ENCODE measurements at places on chromosomes 12 and 14.

- no peak for DNase-seq
These were observed 178.8 kb downstream of the FOXA1 start for GRCh38 chr14:37416264-37416663.

DNA sequence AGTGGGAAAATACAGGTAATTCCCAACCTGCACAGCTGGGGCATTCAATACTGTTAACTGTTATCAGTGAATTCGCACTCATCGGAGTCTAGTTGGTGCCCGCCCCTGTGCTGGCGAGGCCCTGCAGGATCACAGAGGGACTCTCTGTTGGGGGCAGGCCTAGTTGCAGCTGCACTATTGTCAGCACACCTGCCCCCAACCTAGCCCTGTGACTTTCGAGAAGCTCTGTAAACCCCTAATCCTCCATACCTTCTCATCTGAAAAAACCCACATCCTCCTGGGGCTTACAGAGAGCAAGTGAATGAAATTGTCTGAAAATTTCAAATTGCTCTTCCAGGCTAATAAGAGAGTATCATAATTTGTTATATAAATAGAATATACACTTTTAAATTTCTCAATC, 132.2 kb upstream of the NUDT4 start:
- DNase-seq = no peak

DNA sequence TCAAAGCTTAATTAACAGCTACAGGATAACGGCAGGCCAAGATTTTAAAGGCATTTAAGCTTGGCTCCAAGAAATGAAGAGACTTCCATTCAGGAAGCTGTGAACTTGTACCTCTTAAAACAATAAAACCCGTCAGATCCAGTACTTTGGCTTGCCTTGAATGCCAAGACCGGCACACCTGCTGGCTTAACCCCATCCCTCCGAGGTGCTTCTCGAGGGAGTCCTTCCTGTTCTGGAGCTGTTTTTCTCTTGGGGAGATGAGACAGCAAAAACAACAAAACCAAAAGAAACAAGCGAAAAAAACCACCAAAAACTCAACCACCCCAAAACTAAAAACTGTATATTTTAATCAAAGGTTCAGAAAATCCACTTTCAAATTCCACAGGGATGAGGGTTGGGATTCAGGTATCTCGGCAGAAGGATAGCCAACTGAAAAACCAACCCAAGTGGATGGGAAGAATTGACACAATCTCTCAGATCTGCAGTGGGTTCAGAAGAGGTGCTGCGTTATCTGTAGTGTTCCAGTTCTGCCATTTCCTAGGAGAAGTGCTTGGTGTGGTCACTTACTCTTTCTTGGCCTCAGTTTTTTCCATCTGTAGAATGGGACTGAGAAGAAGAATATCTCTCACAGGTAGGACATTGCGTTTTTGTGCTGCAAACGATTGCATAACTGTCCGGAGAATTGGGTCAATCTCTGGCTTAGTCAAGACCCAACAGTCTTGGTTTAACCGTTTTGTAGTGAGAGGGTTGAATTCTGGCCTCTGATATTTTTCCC, 420.1 kb downstream of the VRK1 start:
- no peak for DNase-seq

DNA sequence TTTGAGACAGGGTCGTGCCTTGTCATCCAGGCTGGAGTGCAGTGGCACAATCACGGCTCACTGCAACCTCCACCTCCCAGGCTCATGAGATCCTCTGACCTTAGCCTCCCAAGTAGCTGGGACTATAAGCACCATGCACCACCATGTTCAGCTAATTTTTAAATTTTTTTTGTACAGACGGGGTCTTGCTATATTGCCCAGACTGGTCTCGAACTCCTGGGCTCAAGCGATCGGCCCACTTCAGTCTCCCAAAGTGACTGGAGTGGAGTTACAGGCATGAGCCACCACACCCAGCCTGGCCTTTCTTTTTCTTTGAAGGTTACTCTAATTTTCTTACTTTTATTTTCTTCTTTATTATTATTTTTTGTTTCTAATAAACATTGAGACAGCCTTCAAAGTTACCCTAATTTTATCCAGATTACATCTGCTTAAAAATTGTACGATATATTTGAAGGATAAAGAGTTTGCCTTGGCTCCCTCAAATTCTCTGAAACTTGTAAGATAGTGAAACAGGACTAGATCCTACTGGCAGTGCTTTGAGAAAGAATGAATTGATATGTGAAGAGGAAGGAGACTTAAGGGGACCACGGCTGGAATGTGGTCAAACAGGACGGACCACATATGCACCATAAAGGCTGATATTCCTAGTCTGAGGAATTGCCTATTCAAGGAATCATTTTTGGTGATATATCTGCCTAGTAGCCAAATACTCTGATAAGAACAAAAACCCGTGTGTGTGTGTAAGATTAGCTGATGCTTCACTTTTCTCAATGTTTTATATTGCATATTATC, 14.1 kb upstream of the SINHCAF start:
- no peak for DNase-seq

DNA sequence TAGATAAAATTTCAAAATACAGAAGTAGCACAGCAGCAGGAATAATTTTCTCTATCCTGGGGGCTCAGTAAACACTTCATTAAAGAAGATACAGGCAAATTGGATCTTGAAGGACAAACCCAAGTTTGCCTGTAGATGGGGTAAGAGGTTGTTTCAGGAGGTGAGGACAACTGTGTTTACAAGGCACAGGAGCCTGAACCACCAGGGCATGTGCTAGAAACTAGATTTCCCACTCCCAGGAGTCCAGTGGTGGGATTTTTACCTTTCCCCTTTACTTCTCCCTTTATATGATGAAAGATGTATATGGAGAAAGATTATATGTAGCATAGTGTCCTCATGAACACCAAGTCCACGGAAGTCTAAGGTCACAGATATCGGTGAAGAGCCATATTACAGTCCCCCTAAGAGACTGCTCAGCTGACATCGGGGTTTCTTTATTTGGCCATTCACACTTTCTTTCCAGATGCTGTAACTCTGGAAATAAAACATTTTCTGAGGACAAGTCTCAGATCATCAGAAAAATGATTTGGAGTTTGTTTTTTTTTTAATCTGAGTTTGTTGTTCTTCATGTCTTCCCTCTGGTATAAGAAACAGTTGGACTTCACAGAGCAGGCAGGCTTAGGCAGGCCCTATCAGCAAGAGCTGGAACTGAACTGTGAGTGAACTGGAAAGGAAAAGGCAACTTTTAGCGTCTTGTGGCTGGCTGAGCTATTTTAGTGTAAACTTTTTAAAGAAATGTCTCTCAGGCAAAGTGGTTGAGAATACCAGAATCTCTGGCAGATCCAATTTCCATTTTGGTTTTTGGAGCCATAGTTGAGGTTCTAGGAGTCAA, 8.0 kb upstream of the EVL start:
- DNase-seq = no peak

DNA sequence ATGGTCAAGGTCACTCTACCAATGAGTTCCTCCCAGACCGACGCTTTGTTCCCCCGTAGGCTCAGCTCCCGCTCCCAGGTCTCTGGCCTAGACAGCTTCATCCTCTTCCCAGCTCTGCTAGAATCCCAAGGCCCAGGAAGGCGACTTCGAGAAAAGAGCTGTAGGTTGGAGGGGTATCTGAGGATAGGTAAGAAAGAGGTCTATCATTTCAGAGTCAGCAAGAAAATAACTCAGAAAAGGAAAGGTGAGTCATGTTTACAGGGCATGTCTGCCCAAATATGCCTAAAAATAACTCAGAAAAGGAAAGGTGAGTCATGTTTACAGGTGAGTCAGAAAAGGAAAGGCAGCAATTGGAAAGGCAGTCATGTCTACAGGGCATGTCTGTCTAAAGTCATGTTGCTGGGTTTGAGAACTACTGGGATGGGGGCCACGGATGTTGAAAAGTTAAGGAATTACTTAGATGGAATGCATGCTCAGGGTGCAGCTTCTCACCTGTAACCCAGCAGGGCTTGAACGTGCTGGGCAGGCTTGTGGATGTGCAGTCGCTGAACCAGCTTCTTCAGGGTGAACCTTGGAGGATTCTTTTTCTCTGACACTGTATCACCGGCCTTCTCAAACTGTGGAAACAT, 12.2 kb downstream of the TEP1 start:
- DNase-seq = no peak

GRCh38 chr12:116249938-116250337, 27.6 kb downstream of the MED13L start:
- DNase-seq = no peak

DNA sequence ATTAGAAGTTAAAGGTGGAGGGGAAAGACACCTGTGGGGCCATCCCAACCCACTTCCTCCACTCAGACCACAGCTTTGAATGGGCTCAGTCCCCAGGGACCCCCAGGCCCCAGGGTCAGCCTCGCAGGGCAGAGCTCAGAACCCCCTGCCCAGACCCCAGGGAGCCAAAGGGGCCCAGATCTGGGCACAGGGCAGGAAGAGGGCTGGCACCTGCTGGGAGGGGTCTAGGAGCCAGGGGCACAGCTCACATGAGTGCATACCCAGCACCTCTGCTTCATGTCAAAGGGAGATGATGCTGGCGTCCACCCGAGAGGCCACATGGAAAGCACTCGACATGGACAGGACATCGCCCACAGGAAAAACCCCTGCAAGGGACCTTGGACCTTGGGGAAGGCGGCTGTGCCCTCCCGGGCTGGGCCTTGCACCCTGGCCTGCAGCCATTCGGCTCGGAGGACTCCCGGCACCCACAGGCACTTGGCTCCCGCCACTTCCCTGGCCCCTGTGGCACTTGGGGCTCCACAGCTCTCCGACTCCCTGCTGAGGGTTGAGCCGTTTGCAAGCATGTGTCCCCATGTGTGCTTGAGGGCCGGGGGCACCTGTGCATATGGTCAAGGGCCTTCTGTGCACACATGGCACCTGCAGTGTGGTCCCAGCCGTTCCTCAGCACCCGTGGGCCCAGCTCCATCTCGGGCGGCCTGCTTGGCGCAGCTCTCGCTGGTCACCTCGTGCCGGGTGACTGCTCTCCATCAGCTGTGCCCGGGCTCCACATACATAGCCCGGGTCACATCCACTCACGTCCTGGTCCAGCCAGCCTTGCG, 7.8 kb upstream of the AMN start:
- no peak for DNase-seq

DNA sequence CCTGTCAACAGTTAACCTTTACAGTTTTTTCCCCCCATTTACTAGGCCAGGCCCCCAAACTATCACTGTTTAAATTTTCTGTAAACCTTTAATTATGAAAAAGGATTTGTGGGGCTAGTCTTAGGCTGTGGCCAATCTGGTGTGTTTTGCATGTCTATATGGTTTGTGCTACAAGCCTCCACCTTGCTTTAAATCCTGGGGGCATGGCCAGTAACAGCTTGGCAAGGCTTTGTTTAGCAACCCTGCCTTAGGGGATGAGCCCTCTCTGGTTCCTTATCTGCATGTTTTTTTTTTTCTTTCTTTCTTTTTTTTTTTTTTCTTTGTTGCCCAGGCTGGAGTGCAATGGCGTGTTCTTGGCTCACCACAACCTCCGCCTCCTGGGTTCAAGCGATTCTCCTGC, 102.7 kb downstream of the KCNMB4 start:
- DNase-seq = no peak

GRCh38 chr12:99332936-99333591, 314.5 kb upstream of the GARIN6 start:
- DNase-seq = no peak

DNA sequence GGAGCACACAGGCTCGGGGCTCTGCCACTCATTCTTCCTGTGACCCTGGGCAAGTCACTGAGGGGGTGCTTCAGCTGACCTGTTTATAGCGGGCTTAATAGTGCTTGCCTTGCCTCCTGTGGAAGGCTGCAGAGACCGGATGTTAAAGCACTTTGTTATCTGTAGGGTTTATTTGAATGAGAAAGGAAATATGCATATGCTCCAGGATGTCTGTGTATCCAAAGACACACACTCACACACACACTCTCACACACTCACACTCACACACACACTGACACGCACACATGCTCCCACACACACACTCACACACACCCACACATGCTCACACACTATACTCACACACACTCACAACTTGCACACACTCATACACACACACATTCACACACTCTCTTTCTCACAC, 56.1 kb upstream of the DDX11 start:
- DNase-seq = no peak

GRCh38 chr12:95117178-95117599, 43.8 kb upstream of the NR2C1 start:
- peak; percentile 19 for DNase-seq

GRCh38 chr12:91091916-91092715, 19.2 kb downstream of the LUM start:
- peak; percentile 7 for DNase-seq

DNA sequence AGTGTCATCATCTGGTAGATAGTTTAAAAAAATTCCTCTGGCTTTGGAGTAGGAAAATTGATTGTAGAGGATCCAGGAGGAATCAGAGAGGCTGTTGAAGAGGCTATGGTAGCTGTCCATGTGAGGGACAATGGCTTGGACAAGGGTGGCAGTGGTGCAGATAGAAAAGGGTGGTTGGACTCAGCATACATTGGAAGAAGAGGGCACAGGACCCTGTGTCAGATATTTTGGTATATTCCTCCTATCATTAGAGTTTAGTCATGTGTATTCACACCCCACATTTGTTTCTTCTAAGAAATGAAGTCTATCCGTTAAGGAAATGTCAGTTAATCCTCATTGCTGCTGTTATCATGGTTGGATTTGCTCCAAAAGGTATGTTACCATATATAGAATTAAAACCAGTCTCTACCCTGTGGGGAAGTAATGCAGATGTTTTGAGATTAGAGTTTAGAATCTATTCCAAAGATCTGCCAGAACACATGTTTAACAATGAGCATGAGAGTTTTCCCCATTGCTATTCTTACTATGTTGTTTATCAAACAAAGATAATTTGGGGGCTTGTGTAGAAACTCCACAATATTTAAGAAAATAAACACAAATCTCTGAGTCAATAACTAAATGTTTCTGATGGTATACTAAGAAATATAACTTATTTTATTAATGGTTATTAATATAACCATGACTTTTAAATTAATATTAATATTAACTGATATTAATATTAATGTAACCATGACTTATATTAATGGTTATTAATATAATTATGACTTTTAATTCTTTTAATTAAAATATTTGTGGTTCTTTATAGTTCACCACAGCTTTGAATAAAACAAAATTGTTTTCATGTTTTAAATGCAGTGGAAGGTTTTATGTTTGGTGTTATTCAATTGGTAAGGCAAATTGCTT, 80.9 kb downstream of the CRADD start:
- DNase-seq = no peak

- no peak for DNase-seq
These were observed 6.9 kb upstream of the TUBA1A start for GRCh38 chr12:49195736-49196135.

DNA sequence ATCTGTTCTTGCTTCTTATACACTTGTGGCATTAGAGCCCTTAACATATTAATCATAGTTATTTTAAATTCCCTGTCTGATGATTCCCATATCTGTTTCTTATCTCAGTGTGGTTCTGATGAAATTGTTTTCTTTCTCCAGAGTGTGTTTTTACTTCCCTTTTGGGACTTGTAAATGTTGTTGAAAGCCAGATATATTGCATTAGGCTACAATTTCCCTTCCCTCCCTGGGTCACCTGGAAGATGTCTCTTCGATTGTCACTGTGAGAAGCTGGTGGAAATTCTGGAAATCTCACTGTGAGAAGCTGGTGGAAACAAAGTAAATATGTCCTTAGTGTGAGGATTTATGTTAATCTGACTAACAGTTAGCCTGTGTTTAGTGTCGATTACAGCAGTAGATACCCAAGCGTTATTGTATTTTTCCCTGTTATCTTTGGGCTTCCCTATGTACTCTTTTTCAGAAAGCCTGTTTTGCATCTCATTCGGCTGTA, 717.3 kb downstream of the TRHDE start:
- no peak for DNase-seq

- DNase-seq = no peak
These were observed 173.7 kb downstream of the SLC25A21 start for GRCh38 chr14:36998686-36999085.

GRCh38 chr12:93347054-93347785, 30.5 kb upstream of the NUDT4 start:
- no peak for DNase-seq
